ENCODE measurements at places on chromosomes 3 and 15.

DNA sequence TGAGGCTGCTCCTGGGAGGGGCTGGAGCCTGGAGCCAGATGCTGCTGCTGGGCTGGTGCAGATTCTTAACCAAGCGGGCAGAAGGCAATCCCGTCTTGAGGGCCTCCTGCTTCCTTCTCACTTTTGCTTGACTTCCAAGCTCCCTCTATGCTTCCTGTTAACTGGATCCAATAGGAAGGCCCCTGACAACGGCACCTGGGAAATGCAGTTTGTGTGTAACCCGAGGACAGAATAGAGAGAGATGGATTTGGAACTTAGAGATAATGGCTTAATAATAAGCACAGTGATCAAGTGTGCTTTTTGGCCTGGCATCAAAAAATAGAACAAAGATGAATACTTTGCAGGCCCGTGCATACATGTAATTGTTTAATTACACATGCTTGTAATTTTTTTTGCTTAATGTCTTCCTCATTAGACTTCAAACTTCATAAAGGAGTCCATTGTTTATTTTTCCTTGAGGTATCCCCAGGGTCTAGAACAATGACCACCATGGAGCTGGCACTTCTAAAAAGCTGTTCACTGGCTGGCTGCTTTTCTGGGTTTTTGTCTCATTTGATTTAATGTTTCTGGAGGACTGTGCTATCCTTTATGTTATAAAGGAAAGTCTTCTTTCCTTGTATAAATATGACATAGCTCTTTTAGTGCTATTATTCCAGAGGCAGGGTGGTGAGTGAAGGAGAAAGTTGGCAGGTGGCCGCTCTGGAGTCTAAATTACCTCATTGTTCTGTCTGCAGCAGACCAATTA lies 63.3 kb upstream of the MITF start:
- no peak for DNase-seq

DNA sequence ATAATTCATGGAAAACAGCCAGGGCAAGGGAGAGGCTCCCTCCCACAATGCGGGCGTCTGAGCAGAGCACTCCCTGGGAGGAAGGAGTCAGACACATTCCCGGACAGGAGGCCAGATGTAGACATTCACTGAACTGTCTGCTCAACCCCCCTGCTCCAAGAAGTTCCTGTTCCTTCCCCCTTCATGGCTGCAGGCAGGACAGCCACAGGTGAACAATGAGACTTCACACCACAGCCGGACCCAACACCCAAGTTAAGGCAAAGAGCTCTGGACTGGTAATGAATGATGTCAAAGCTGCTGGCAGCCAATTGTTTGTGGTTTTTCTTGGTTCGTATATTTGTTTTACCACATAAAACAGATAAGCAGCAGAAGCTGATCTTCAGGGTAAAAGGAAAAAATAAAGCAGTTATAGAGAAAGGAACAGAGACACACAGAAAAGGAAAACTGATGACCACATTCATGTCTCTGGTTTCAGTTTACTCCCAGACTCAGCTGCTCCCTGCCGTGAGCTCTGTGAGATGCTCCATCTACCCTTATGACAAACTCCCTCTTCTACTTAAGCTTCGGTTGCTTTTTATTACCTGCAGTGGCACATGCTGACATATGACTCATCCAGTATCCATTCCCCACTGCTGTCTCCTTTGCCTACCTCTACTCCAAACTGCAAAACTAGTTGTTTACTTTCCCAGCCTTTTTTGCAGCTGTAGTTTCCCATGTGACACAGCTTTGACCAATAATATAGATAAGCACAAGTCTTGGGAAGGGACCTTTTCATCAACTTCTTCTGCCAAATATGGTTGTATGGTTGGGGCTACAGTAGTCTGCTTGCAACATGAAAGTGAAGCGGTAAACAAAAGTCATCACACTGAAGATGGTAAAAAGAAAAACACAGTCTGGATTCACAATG lies 33.1 kb downstream of the DZIP1L start:
- DNase-seq: no peak

DNA sequence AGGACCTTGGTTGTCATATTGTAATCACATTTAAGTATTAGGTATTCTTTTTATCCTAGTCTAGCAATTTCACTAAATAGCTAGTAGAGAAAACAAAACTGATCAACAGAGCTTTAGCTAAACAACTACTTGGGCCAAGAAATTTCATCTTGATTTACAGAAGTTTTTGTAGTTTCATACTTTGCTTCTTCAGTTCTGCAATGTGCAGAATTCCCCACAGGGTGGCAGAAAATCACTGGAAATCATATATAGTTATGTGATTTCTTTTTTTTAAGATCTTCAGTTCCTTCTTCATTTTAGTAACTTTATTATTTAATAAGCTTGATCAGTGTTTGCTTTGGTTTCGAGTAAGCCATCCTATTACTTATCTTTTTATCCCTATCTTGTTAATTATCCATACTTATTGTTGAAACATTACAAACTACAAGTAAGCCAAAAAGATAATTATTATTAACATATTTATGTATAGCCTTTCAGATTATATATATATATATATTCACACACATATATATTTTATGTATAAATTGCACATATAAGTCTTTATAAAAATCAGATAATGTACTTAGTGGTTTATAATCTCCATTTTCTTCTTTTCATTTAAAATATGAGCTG lies 2.2 kb upstream of the BNIP2 start:
- peak; percentile 20 for DNase-seq

DNA sequence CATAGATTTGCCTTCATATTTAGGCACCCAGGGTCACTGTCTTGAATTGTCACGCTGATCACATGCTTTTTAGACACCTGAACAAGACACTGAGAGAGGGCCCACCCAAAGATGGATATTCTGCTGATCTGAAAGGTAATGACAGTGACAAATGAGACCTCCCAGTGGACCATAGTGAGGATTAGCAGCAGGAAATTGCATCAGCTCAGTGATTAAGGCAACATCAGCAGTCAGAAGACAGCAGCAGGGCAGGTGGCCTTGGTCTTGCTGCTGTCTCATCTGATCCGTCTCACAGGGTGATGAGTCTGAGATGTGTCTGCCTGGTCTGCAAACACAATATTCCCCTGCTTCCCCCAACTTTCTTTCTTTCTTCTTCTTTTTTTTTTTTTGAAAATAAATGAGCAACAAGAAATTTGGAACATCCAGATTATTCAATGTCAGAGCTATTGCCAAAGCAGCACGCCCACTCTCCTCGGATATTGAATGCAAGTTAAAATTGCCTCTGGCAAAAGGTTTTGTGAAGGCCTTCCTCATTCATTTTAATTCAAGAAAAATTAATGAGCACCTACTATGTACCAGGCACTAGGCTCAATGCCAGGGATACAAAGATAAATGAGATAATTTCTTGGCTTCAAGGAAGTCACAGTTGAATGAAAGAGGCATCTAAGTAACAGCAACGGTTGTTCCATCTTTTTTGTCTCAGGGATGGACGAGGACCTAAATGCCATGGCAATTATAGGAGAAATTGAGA lies 14.1 kb downstream of the OTOL1 start:
- no peak for DNase-seq

- no peak for DNase-seq
These were observed 11.4 kb downstream of the ZFAND6 start for GRCh38 chr15:80070840-80071239.

GRCh38 chr3:123037015-123037375 lies 9.4 kb upstream of the SEMA5B start:
- DNase-seq: no peak

GRCh38 chr3:106190296-106190695 lies 321.5 kb upstream of the CBLB start:
- DNase-seq: no peak

DNA sequence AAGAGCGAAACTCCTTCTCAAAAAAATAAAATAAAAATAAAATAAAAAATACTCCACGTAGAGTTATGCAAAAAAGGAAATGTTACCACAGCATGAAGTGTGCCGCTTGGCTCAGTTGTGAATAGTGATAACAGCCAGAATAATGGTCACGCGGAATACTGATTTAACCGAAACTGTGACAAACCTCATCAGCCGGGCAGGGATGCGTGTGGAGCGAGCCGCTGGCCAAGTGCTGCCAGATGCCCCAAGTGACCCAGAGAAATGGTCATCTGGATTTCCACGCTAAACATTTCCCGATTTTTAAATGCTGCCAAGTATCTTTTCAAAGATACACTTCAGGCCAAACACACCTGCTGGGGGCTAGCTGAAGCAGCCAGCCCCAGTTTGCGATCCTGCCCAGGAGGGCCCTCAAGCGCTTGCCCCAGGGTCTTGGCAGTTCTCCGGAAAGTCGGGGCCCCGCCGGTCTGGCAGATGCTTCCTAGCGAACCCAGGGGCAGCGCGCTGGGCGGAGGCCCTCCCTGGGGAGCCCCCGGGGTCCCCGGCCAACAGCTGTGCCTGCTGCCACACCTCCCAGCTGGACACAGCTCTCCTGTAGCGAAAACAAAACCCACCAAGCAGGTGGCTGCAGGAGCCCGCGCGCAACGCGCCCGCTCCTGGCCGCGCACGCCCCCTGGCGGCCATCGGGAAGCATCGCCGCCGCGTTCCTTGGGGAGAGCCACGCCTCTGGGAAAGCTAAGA lies 35.1 kb downstream of the CMTM6 start:
- DNase-seq: peak; percentile 57

DNA sequence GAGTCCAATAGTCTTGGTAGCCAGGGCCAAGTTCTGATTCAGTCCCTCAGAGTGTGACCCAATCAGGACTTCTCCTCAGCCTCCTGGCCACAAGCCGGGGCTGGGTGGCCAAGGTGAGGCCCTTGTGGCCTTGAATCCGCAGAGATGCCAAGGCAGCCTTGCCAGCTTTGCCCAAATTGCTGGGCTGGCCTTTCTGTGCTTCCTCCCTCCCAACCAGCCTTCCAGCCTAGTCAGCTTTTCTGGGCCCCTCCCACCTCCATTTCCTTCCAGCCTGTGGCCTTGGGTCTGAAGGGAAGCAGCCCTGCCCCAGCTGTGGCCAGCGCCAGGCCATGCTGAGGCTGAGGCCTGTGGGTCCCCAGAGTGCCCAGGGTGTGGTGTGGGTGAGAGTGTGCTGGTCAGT lies 34.3 kb upstream of the ANKDD1A start:
- DNase-seq: no peak

Measured in stimulated activated CD8-positive, alpha-beta memory T cell treated with anti-CD3 and anti-CD28 coated beads, Interleukin-12 subunit alpha, Interleukin-12 subunit beta, amount 100 ng/mL, for 1 hour (primary cell).